ENCODE measurements at places on chromosomes 5 and 9.

GRCh38 chr5:25641124-25641523 is 996.3 kb upstream of the CDH10 start:
- DNase-seq: no peak

DNA sequence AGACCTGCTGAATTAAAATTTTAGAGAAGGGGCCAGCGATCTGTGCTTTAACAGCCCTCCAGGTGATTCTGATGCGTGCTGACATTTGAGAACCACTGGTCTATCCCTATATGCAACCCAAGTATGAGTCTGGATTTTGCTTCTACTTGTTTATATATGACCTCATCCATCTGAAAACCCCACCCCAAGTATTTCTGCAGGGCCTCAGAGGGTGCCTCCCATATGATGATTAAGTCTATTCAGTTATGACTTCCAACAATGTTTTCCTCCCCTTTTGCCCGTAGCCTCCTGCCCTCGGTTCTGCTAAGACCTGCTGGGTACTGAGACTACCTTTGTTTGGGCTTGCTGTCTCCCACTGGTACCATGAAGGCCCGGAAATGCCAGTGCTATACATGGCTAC is 376.0 kb upstream of the SMARCA2 start:
- DNase-seq: no peak

DNA sequence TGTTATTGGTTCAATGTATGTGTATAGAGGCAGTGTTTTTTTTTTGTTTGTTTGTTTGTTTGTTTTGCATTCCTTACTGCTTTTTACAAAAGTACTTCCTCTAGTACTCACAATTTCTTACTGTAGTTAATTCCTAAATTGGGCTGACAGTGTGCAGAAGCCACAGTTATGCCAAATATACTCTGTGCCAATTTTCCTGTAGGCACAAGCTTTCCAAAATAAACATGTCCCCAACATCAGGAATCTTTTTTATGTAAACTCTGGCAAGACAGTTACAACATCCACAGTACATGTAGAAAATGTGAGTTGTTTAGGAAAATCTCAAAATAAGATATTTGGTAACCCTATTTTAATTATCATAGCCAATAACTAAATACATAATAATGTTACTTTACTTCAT is 161.6 kb upstream of the TSLP start:
- DNase-seq: no peak

GRCh38 chr5:133225671-133226152 is 173.9 kb downstream of the HSPA4 start:
- DNase-seq: no peak

GRCh38 chr9:113545068-113545467 is 81.5 kb downstream of the RGS3 start:
- DNase-seq: no peak

DNA sequence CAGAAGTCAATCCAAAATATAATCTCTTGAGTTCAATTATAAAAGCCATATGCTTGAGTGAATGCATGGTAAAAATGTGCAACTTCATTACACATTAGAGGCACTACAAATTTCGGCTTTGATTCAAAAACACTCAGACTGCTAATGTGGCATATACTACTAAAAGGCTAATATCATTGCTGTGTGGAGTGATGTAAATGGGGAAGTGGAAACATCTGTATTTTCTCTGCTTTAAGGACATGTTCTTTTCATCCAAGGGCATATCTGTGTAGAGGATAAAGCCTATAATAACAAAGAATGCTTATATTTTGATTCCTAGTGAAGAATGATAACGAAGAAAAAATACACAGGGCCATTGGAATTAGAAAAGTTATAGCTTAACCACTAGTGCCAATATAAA is 643.9 kb upstream of the ZNF608 start:
- DNase-seq: no peak

DNA sequence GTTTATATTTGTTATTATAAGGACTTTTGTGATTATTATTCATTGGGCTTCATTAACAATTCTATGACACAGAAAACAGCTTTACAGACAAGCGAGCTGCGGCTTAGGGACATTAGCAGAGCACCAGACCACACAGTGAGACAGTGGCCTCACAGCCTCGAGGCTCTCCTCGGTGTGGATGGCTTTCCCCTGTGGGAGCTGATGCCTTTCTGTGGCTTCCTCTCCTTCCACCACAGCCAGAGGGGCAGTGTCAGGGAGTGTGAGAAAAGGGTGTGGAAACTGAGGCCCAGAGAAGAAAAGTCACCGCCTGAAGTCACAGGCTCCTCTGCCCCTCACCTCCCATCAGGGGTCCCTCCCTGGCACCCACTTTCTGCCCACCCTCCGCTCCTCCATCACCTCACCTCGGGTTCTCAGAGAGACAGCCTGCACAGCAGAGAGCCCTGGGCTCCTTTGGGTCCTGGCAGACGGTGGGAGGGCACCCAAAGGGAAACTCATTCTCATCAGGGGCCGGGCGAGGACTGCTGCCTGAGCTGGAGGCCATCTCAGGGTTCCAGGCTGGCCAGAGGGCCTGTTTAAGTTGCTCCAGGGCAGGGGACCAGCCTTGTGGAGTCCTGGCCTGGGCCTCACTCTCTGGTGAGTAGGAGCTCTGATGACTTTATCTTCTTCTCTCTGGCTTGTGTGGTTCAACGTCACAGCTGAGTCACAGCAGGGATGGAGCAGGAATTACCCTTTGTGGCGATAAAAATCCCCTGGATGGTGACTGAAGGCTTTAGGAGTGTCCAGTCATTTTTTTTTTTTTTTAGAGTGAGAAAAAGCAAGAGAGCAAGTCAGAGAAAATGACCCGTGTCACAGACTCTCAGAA is 830 bp downstream of the TRAF1 start:
- DNase-seq: no peak

DNA sequence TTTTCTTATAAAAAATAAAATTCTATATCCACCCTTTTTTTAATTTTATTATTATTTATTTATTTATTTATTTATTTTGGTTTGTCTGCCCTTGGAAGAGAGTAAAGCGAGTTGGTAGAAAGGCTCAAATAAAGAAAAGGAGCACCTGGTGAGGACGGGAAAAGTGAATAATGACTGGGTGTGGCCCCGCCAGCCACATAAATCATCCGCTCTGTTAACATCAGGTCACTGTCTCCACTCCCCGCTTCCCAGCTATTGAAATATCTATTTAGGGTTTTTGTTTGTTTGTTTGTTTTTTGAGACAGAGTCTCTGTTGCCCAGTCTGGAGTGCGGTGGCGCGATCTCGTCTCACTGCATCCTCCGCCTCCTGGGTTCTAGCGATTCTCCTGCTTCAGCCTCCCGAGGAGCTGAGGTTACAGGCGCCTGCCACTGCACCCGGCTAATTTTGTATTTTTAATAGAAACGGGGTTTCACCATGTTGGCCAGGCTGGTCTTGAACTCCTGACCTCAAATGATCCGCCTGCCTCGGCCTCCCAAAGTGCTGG is 844 bp downstream of the POLR3G start:
- DNase-seq: no peak

- no peak for DNase-seq
Measured at GRCh38 chr5:123515904-123516303, 3.9 kb downstream of the CSNK1G3 start.

DNA sequence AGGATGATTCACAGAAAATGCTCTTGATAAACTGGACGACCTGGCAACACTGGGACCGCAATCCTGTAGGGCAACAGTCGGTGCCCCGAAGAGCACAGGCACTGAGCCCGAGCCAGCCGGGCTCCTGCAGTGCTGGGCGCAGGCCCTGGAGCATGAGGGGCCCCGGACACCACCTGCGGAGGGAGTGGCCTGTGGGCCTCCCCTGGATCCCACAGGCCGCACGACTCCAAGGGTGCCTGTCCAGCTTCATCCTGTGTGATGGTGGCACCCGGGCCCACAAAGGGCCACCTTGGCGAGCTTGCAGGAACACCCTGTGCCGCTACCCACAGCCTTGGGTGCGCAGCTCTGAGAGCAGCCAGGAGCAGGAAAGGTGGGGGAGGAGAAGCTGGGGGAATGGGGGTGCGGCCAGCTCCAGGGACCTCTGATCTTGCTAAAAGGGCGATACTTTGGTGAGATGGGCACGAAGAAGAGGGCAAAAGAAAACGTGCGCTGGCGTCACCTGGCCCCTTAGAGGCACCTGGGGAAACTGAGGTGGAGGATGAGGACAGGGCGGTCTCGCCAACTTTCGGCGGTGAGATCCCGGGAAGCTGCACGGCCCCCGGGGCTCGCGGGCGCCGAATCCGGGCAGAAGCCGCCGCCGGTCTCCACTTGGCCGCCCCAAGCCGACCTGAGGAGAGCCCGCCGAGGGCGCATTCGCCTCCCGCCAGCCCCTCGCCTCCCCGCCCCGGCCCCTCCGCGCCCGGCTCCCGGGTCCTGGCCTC is 722 bp downstream of the TBC1D9B start:
- DNase-seq: no peak

DNA sequence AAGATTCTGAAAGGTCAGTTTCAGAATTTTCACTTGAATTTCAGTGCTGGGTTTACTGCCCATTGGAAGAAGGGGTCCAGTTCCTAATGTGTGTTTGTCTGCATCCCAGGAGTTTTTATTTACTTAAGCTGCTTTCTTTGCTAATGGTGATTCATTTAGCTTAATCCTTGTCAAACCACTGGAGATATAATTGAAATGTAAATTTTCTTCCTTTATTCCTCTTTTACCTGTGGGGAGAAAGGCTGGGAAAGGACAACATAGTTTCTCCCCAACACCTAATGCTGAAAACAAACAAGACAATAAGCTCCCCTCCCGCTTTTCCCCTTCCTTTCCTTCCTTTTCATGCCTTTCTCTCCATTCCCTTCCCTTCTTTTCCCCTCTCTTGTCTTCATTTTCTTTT is 185.8 kb downstream of the KCTD16 start:
- no peak for DNase-seq

DNA sequence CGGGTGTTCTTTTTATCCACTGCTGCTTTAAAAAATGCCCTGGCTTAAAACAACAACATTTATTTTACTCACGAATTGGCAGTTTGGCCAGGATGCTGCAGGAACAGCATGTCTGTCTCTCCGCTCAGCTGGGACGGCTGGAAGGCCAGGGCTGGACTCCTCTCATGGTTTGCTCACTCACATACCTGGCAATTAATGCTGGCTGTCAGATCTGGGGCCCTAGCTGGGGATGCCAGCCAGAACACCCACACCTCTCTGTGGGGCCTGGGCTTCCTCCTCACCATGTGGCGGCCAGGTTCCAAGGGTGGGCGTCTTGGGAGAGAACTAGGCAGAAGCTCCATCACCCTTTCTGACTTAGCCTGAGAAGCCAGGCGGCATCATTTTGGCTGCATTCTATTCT is 189.1 kb upstream of the IL12B start:
- no peak for DNase-seq

DNA sequence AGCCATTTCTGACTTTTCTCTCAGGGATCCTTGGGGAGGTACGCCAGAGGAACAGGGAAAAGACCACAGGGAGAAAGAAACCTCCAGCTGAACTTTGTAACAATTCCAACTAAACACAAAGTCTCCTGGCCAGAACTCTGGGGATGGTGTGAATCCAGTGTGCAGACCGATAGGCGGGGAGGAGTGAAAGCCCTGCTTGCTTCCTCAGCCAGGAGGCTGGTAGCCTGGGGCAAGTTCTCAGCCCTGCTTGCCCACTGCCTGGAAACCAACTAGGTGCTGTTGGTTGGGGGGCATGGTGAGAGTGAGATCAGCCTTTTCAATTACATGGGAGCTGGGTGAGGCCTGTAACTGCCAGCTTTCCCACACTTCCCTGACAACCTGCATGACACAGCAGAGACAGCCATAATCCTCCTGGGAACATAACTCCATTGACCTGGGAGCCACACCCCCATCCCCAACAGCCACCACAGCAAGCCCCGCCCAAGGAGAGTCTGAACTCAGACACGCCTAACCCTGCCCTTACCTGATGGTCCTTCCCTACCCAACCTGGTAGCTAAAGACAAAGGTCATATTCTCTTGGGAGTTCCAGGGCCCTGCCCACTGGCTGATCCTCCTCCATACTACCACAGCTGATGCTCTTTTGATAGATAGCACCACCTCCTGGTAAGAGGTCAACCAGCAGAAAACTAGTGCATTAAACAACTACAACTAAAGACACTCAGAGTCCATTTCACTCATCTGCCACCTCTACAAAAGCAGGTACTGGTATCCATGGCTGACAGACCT is 100.1 kb upstream of the TNFAIP8 start:
- DNase-seq: no peak

GRCh38 chr5:17436761-17437221 is 61.2 kb upstream of the TAF11L2 start:
- DNase-seq: no peak

- no peak for DNase-seq
Measured at GRCh38 chr9:137032858-137033257, 970 bp upstream of the FUT7 start.

- no peak for DNase-seq
Measured at GRCh38 chr5:12825163-12825562, 920.9 kb upstream of the CTNND2 start.

DNA sequence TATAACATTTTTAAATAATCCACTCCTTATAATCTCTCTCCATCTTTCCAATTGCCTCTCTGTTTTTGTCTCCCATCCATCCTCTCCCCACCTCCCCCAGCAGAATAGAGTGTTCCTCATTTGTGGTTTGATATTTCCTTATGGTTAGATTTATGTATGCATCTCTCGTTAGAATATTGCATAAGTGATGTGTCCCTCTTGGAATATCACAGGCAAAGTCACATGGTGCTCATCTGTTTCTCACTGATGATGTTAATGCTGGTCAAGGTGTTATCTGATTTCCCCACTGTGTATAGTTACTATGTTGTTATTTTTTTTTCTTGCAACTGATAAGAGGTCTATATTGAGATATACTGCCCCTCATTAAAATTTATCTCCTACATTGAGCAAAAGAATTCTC is 3.1 kb upstream of the LRRC70 start:
- no peak for DNase-seq

DNA sequence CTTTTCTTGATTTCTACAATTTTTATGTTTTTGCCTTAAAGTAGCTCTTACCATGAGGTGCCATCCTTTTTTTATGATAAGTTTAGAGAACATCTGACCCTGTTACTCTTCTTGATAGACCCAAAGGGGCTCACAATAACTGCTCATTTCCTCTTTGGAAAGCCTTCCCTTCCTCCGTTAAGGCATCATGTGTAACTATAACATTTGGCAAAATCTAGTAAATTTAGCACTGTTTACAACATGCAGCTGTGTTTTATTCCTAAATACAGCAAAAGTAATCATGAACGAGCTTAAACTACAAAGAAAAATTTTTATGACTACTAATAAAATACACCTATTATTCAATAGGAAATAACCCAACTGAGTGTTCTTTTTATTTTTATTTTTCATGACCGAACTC is 705.1 kb downstream of the MAT2B start:
- DNase-seq: no peak

DNA sequence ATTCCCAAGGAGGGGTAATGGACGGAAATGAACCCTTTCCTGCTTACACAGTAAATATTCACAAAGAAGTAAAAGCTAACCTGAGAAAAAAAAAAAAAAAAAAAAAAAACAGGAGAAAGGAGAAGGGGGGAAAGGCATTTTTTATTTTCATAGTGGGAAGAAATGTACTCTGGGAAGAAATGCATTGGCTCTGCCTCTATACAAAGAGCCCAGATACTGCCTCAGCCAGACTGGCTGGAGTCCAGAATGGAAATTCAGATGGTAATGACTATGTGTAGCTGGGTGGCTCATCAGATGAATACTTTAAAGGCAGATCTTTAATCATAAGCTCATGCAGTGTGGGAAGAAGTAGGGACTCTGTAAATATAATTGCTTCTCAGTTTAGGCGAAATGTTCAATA is 124.9 kb upstream of the ZNF608 start:
- peak; percentile 5 for DNase-seq
